ENCODE measurements at places on chromosomes 11 and 22. TPM values are rescaled to one million over a fixed set of nuclear protein-coding genes. Genes with fewer than 3 reads are reported as not detected.
A peak's percentile ranks its signal among the peaks of the same experiment; 100 is the strongest.

Gene MMP10
- total RNA-seq, result not detected

- H3K27me3 ChIP-seq, result no peaks in the 10 kb centered on the region
- H3K4me3 ChIP-seq, result no peak overlapping the region
- peak overlapping the region; percentile 16 for H3K27ac ChIP-seq
- DNase-seq, result no peak
- peaks cover 58% of the 10 kb centered on the region for H3K4me1 ChIP-seq
- peaks cover 6% of the 10 kb centered on the region for H3K36me3 ChIP-seq
Measured at GRCh38 chr22:38012604-38013072, 28.3 kb upstream of the SOX10 start.

GRCh38 chr22:36769541-36770512 is 6.1 kb downstream of the IFT27 start:
- H3K27me3 ChIP-seq, result no peaks in the 10 kb centered on the region
- no peak for DNase-seq
- peak overlapping the region; percentile 17 for H3K4me3 ChIP-seq
- peaks cover 24% of the 10 kb centered on the region for H3K4me1 ChIP-seq

DNA sequence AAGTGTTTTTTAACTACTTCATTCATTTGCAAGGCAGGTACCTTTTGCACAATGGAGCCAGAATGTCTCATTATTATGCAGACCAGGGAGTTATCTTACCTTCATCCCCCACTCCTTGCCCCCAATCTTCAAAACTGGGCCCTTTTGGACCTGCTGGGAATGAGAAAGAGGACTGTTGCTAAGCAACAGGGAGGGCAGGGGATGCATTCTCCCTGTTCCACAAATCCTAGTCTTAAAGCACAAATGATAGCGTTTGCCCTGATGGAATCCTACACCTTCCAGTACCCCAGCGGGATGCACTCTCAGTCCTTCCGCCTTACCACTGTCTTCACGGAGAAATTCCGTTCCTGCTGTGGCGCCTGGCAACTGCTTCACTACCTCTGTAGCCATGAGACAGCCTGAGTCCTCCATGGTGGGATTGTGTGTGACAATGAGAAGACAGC is 4.1 kb upstream of the KCNJ1 start:
- no peaks in the 10 kb centered on the region for H3K36me3 ChIP-seq
- peak overlapping the region; percentile 35 for H3K4me3 ChIP-seq
- H3K27ac ChIP-seq, result no peak overlapping the region
- peaks cover 21% of the 10 kb centered on the region for H3K27me3 ChIP-seq

DNA sequence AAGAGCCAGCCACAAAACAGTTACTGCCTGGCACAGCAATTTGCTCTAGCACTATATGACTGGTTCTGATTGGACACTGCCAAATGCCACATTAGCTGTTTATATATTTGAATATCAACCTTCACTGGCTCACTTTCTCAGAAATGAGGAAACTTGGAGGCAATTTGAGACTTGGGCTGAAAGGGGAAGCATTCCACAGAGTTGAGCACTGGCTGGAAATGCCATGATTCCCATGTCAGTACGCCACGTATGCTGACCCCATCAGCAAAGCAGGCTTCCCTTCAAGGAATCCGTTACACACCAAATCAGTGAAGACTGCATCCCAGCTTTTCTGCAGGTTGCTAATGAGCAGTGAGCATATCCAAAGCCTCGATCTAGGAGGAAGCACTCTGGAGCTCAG is 34.7 kb downstream of the GALNT18 start:
- peaks cover 23% of the 10 kb centered on the region for H3K4me1 ChIP-seq
- H3K27ac ChIP-seq, result no peak overlapping the region
- H3K4me3 ChIP-seq, result no peak overlapping the region
- no peaks in the 10 kb centered on the region for H3K27me3 ChIP-seq
- no peaks in the 10 kb centered on the region for H3K36me3 ChIP-seq
- DNase-seq, result no peak

- no peaks in the 10 kb centered on the region for H3K27me3 ChIP-seq
- no peak overlapping the region for H3K27ac ChIP-seq
- no peak for DNase-seq
Measured at GRCh38 chr11:129319751-129320150, 55.9 kb upstream of the BARX2 start.

- H3K27ac ChIP-seq, result no peak overlapping the region
- no peaks in the 10 kb centered on the region for H3K36me3 ChIP-seq
- no peak for DNase-seq
- H3K4me3 ChIP-seq, result no peak overlapping the region
- H3K4me1 ChIP-seq, result peaks cover 12% of the 10 kb centered on the region
- peaks cover 19% of the 10 kb centered on the region for H3K27me3 ChIP-seq
Measured at GRCh38 chr11:112401036-112401769, 140.5 kb upstream of the PLET1 start.

Gene MUC5AC
- not detected for total RNA-seq

DNA sequence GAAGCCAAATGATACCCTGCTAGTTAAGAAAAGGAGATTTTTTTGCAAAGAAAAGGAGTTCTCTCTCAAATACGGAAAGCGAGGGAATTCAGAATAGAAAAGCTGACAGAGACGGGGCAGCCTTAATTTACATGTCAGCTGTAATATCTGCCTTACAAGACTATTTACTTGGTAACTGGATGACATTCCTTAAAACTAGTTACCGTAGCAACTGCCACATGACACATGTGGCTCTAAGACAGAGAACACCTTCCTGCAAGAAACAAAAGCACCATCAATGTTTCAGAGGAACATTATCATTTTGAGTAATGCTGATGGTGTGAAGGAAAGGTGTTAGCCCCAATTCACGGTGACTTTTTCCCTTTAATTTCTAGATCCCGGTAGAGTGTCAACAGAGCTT is 222.1 kb downstream of the LRRC4C start:
- no peak overlapping the region for H3K27ac ChIP-seq
- DNase-seq, result no peak
- H3K4me3 ChIP-seq, result no peak overlapping the region
- H3K27me3 ChIP-seq, result no peaks in the 10 kb centered on the region
- no peaks in the 10 kb centered on the region for H3K36me3 ChIP-seq
- peaks cover 32% of the 10 kb centered on the region for H3K4me1 ChIP-seq

GRCh38 chr11:12100429-12100828 is 10.0 kb upstream of the MICAL2 start:
- no peak for DNase-seq
- peaks cover 11% of the 10 kb centered on the region for H3K4me1 ChIP-seq
- H3K36me3 ChIP-seq, result no peaks in the 10 kb centered on the region
- H3K27ac ChIP-seq, result peak overlapping the region; percentile 32
- no peak overlapping the region for H3K4me3 ChIP-seq
- H3K27me3 ChIP-seq, result peaks cover 41% of the 10 kb centered on the region

Gene PTPN5
- 6.4 TPM for total RNA-seq
